Suprapubic skin (tissue), 4 donors: ENCODE measurements at places on chromosomes 6 and 20. TPM values are rescaled to one million over a fixed set of nuclear protein-coding genes. Genes with fewer than 3 reads are reported as not detected.

DNA sequence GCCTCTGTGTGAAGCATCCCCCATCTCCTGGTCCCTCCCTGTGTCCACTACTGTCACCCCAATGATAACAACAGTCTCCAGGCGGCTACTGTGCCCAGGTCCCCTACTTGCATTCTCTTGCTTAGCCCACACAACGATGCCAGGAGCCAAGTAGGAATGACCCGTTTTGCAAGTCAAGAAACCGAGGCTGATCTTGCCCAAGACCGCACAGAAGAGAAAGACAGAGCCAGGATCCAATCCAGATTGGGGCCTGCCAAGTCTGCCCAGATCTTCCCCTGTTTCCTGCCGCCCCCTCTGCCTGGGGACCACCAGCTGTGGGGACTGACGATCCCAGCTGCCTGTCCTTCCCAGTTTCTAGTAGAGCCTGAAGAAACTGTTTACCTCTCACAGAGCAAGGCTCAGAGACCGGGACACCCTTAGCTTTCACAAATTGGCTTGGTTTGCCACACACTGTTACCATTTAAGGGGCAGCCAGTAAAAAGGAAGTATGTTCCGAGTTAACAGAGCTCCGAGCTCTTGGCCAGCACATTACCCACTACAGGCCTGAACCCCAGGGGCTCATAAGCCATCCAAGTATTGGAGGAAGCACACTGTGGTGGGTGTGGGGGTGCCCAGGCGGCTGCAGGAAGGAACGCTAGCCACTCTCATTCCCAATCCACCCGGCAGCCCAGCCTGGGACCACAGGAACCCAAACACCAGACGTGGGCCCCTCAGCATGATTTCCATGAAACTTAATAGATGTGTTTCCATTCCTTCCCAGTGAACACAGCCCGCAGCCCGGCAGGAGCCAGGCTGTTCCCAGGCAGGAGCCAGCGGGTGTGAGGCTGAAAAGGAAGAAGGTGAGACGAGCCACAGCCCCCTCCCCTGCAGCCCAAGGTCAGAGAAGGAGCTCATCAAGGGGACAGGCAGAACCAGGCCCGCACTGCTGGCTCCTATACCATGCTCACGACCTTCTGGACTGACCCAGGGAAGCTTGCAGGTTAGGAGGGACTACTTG lies 7.9 kb downstream of the KIAA1755 start:
- peaks cover 17% of the 10 kb centered on the region for H3K4me1 ChIP-seq
- H3K36me3 ChIP-seq, result no peaks in the 10 kb centered on the region
- peak; percentile 43 for DNase-seq

DNA sequence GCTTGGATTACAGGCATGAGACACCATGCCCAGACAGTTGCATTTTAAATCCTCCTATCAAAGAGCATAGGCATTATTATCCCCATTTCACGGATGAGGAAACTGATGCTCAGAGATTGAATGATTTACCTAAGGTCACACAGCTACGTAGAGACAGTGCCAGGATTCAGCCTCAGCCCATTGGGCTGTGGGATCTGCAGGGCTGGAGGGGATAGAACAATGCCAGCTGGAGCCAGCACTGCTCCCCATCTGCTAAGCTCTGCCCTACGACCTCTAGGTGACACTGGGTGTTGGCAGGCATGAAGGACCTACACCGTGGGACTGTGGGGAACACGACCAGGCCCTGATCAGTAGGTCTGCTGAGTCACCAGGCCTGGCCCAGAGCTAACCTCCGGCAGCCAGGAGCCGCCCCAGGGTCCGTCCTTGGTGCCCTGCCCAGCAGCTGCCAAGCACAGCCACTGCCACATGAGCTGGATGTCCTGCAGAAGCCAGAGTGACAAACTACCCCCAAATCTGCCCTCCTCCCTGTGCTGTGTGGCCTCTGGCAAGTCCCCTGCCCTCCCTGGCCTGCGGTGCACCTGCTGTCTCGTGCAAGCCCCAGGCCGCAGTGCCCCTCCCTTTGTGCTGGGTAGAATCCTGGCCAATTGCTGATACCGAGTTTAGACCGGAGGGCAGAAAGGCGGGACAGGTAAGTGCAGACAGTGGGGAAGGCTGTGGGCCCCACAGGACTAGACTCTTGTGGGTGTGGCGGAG lies 47.6 kb upstream of the PTGIS start:
- H3K4me1 ChIP-seq, result peaks cover 8% of the 10 kb centered on the region
- no peak overlapping the region for H3K4me3 ChIP-seq
- DNase-seq, result no peak
- no peaks in the 10 kb centered on the region for H3K27me3 ChIP-seq
- H3K27ac ChIP-seq, result no peak overlapping the region

- no peak overlapping the region for H3K4me3 ChIP-seq
- no peaks in the 10 kb centered on the region for H3K27me3 ChIP-seq
- H3K27ac ChIP-seq, result peak overlapping the region; percentile 94
These were observed 11.5 kb downstream of the SDC4 start for GRCh38 chr20:45336530-45337366.

- H3K4me3 ChIP-seq, result no peak overlapping the region
- no peak overlapping the region for H3K27ac ChIP-seq
- no peaks in the 10 kb centered on the region for H3K36me3 ChIP-seq
- H3K27me3 ChIP-seq, result no peaks in the 10 kb centered on the region
These were observed 12.8 kb downstream of the NHSL1 start for GRCh38 chr6:138486249-138487101.

RHAG gene
- total RNA-seq, result not detected
